ENCODE measurements at places on chromosomes 3 and 15.

- DNase-seq, result no peak
Observed at GRCh38 chr3:171557173-171557572, 97.0 kb upstream of the TNIK start.

DNA sequence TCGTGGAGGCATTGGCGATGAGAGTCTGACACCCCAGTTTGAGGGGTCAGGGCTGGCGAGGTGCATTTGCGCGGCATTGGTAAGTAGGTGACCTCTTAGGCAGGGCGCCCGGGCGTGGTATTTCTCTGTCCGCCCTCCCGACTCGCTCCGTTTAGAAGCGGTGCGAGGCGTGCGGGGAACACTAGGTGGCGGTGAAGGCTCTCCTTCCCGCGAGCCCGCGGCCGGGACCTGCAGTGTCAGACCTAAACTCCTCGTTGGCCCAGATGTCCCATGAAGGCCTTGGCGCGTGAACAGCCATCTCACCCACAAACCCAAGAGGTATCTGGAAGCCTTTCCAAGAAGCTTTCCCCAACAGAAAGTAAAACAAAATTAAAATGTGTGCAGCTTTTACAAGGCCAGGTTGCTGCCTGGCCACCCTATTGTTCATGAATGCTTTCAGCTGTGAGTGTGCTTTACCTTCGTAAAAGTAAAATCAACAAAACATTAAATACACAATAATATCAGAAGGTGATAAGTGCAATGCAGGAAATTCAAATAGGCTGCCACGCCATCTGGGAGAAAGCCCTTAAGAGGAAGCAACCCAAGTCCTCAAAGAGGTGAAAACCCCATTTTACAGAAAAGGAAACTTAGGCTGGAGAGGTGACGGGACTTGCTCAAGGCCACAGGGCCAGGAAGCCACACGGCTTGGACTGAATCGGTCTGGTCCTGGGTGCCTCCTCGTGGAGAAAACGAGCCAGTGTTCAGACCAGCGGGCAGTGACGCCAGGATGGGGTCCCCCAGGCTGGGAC lies 120.3 kb downstream of the ETFA start:
- peak; percentile 80 for DNase-seq

DNA sequence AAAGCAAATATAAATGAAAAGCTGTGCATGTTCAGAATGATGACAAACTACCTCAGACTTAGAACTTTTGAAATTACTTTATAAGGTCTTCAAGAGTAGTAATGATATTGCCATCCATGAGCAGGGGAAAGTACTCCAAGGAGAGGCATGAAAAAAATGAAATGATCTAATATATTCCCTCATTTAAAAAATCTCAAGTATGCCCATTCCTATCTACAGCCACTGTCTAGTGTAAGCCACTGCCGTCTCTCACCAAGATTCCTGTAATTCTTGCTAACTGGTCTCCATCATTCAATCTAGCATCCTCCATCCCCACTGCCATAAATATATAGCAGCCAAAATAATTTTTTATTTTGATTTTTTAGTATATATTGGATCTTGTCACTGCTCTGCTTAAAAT lies 258.8 kb downstream of the PLOD2 start:
- no peak for DNase-seq

DNA sequence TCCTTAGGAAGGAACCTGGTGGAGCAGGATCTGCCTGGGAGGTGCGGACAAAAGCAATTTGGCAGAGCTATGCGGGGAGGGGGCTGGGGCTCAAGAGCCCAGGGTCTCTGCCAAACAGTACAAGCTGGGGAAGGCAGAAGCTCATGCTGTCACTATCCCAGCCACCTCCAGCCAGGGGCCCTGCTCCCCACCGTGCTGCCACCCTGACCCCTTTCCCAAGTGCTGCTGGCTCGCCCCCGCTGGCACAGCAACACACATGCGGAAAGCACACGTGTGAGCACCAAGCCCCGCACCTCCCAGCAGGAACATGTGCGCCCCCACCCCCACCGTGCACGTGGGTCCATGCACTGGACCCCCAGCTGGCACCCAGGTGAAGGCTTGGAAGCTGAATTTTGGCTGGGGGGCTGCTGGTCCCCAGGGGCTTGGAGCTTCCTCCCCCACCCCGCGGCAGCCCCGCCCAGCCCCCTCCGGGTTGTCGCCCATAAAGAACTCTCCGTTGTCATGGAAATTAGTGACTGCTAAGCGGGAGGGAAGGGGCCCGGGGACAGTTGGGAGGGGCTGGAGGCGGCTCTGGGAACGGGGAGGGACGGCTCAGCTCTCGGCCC lies 742 bp downstream of the CAMKV start:
- no peak for DNase-seq

DNA sequence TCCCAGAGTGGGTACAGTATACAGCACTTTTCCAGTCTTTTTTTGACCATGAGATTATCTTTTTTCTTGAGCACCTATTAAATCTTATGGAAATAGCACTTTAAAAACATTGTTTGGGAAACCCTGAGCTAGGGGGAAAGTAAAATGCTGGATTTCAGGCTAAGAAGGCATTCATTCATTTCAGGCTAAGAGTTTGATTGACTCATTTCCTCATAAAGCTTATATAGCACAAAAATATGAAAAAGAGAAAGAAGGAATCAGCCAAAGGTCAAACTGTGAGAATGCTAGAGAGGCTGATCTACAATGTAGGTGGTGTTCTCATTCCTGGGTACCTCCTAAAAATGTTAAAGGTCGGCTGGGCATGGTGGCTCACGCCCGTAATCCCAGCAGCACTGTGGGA lies 10.5 kb downstream of the TTC23 start:
- DNase-seq, result no peak

GRCh38 chr3:184233127-184233843 lies 3.9 kb downstream of the VWA5B2 start:
- DNase-seq, result no peak

DNA sequence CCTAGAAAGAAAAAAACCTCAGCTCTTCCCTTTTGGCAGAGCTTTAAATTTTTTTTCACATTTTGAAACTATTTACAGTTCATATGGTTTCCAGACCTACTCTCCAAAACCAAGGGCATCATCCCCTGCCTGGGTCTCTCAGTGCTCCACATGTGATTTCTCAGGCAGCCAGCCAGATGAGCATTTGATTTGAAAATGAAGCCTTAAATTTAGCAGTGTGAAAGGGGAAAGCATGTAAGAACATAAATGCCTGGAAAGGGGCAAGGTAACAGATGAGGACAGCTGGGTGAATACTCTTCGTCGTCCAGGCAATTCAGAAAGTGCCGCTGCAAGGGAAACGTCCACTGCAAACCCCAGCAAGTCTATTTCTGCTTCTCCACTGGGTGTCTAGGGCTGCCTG lies 94.8 kb downstream of the ATP8B4 start:
- no peak for DNase-seq

DNA sequence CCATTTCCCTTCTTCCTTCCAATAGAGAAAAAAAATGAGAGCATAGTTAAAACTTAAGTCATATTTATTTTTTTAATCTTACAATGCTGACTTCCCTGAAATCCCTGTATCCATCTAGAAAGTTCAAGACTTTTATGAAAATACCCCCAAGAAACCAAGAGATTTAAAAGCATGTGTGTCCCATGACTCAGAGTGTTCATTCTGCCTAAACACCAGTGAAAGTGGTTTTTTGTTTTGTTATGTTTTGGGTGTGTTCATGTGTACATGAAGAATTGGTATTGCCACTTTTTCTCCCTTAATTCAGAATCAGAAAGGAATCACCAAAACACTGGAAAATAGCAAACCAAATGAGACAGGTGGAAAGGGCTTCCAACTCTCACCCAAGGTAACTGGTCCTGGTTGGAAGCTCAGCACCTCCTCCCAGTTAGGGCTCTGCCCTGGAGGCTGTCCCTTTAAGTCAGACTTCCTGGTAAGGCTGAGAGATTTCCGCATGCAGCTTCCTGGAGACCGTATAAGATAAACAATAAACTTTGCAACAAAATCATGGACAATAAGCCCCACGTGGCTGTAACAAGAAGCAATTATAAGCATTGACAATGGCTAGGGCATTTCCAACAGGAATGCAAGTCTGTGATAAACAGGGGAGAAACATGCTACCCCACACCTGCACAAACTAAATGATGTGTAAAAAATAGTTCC lies 121.9 kb upstream of the ARHGEF3 start:
- DNase-seq, result peak; percentile 12

GRCh38 chr15:48856942-48857341 lies 21.0 kb upstream of the EID1 start:
- DNase-seq, result no peak

- DNase-seq, result no peak
Observed at GRCh38 chr15:76998663-76999285, 3.8 kb downstream of the PSTPIP1 start.

All from suppressor macrophage treated with lipopolysaccharide for 4 hours (primary cell).